ENCODE measurements at places on chromosomes 6 and 20.

DNA sequence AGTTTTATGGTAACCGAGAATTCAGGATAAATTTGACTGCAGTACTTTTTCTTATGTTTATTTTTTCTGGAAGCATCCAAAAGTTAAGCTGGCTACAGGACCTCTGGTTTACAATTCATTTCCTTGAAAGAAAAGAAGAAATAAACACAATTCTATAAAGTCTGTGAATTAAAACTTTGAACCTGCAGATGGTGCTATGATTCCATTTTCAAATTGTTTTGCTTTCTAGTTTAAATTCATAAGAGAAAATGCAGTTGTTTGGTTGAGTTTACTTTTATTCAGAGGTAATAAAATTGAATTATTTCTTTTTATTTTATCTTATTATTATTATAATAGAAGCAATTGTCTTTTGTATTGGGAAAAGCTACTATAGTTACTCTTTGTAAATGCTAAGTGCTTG, 1.8 kb upstream of the VIP start:
- DNase-seq: no peak

GRCh38 chr6:40894962-40895799, 143.8 kb downstream of the UNC5CL start:
- DNase-seq: no peak

GRCh38 chr6:71324194-71324785, 35.7 kb downstream of the OGFRL1 start:
- DNase-seq: no peak

GRCh38 chr6:84976526-84977362, 212.3 kb upstream of the TBX18 start:
- no peak for DNase-seq
